ENCODE measurements at places on chromosomes 5 and 9.

DNA sequence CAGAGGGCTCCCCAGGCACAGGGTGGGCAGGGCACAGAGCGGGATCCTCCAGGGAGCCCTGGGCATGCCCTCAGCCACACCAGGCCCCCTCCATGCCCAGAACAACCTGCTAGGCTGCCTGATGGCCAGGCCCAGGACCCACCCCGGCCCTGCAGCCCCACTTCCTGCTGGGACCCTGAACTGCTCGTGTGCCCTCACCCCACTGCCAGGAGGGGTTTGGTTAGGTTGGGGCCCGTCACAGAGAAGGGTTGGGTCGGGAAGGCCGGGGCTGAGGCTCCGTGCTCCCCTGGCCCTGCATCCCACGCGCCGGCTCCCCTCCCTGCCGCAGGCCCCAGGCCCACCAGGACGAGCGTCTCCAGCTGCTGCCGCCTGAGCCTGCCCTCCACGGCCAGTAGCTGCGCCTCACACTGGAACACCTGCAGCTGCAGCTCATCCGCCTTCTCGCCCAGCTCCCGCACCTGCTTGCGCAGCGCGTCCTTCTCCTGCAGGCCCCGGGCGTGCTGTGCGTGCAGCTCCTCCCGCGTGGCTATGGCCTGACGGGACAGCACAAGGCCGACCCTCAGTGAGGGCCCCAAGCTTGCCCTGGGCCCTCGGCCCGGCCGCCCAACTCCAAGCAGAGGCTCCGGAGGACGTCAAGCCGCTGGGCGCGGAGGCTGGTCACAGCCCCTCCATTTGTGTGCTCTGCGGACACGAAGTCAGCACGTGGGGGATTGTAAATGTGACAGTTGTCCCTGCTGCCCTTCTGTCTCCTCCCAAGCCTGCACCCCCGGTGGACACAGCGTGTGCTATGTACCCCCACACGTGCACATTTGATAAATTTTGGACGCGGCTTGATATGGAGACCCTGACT, 4.0 kb upstream of the DNLZ start:
- no peak for DNase-seq

GRCh38 chr5:52840277-52841050, 52.7 kb downstream of the ITGA1 start:
- no peak for DNase-seq

DNA sequence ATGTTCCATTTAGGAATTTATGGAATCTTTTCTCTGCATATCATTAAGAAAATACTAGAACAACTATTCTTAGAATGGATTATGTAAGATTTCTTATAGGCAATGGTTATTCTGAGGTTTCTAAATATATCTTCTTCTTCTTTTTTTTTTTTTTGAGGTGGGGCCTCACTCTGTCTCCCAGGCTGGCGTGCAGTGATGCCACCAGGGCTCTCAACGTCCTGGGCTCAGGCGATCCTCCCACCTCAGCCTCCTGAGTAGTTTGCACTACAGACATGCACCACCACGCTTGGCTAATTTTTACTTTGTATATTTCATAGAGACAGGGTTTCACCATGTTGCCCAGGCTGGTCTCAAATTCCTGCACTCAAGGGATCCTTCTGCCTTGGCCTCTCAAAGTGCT, 137.2 kb downstream of the SREK1 start:
- DNase-seq: no peak

DNA sequence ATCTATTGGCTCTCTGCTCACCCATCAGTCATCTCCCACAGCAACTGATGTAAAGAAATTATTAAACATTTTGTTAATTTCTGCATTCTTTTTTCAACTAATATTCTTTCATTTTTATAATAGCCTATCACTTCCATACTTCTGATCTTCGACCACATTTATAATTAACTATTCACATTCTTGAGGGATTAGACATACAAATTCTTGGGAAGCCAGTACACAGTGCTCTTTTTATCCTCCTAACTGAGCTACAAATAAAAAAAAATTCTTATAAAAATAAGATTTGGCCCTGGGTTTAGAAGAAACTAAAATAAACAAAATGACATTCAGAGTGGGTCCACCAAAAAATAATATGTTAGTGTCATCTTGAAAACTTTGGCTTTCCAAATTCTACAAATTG, 103.7 kb upstream of the ITGA1 start:
- DNase-seq: no peak

DNA sequence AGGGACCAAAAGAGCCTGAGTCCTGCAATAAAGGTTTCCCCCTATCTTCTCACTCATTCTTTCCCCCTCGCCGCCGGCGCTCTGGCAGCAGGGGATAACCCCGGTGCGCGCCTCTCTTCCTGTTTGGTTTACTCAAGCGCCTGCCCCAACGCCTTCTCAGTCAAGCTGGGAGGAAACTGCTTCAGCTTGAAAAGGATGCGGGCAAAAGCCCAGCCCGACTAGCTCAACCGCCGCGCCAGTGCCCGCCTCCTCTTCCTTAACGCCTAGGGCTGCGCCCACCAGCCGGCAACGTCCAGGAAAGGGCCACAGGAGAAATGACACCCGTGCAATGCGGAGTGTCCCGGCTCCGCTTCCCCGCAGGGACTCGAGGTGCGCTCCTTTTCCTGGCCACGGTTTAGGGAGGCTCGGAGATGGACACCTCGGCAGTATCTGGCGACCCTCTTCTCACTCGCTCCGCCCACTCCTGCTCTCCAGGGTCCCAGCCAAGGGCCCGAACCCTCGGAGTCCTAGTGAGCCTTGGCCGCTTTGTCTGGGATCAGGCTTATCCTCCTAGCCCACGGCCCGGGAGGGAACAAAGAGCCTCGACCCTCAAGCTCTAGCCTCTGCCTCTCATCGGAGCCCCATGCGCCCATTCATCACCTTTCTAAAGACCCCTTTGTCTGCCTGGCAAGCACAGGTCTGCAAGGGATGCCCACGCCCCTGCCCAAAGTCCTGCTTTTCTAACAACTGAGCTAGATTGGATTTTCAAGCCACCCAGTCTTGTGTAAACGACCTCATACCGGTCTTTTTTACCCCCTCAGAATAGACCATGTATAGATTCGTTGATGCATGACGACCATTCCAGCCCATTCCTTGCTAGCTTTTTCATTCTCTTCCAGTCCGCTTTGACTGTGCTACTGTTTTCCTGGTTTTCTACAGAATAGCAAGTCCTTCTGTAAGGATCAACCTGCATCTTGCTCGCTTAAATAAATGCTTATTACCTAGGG, 2.0 kb downstream of the ST8SIA4 start:
- DNase-seq: peak; percentile 77

DNA sequence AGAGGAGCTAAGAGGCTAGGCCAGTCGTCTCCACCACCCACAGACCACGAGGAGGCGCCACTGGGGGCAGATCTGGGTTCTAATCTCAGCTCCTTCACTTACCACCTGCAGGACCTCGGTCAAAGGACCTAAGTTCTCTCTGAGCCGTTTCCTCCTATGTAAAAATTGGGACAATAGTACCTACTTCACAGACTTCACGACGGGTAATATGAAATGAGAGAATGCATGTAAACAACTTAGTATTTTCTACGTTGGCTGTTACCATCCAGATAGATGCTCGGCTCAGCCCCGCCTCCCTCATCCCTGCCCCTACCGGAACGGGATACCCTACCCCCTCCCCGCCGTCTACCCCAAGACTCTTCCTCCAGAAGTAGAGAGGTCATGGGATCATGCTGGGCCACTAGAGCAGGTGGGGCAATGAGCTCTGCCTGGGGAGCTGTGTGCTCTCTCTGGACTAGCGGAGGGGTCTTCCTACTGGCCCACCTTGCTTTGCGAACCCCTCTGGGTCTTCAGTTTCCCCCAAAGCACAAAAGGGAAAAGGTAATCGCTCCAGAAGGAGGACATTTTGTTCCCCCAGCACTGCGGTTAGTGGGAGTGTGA, 541 bp downstream of the GNPDA1 start:
- DNase-seq: peak; percentile 37

- peak; percentile 42 for DNase-seq
These were observed 83.2 kb upstream of the SMIM15 start for GRCh38 chr5:61245486-61245885.

DNA sequence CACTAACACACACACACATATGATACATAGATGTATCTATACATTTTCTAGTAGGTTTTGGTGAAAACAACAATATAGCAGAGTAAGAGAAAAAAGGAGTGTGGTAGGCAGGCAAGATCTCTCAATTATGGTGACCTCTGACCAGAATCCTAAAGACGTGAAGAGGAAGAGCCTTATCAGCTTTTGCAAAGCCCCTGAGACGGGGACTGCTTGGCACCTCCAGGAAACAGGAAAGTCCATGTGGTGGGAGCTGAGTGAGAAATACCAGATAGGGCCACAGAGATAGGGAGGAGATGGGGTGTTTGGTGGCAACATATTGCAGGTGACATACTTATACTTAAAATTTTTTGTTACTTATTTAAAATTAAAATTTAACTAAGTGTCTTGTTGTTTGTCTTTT, 39.9 kb upstream of the CTXN3 start:
- DNase-seq: no peak

GRCh38 chr9:124271660-124272059, 13.9 kb downstream of the NEK6 start:
- no peak for DNase-seq

GRCh38 chr9:115189686-115190085, 71.7 kb upstream of the TNC start:
- DNase-seq: no peak

GRCh38 chr5:101418713-101419118, 515.6 kb upstream of the ST8SIA4 start:
- no peak for DNase-seq

- DNase-seq: no peak
These were observed 427.8 kb downstream of the BNC2 start for GRCh38 chr9:16442622-16443021.

GRCh38 chr5:171192111-171192510, 116.9 kb upstream of the TLX3 start:
- DNase-seq: no peak

GRCh38 chr9:105883847-105884246, 189.5 kb downstream of the TMEM38B start:
- no peak for DNase-seq

- DNase-seq: no peak
These were observed 698 bp downstream of the NFX1 start for GRCh38 chr9:33291031-33291397.

DNA sequence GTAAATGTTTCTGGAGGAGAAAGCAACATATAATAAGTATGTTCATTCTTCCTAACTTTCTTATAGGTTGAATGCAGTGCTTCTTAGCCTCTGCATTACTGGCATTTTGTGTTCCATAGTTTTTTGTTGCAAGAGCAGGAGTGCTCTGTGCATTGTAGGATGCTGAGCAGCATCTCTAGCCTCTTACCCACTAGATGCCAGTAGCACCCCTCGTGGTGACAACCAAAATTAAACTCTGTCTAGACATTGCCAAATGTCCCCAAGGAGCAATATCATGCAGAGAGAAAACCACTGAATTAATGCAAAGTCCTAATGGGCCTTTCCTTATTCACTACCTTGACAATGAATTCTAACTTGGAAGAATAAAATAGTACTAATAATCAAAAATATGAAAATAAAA, 147.0 kb downstream of the GLIS3 start:
- no peak for DNase-seq

All from left hindlimb (tissue), 1 donor.